Pulmonary artery endothelial cell (primary cell): ENCODE measurements at places on chromosomes 7 and 10. TPM values are rescaled to one million over a fixed set of nuclear protein-coding genes. Genes with fewer than 3 reads are reported as not detected.

ZNF485 gene
- 2.0 and 2.5 TPM in 2 replicates for total RNA-seq

LRIT1 gene
- total RNA-seq: not detected in 2 replicates

TBXAS1 gene
- 8.1 and 10.6 TPM in 2 replicates for total RNA-seq

PRPS1L1 gene
- not detected in 2 replicates for total RNA-seq

MMP21 gene
- 0.07 TPM in 1 of 2 replicates, not detected in the other for total RNA-seq

ACBD7 gene
- total RNA-seq: 2.6 and 3.1 TPM in 2 replicates

AFAP1L2 gene
- total RNA-seq: 1.3 and 7.3 TPM in 2 replicates

H2BK1 gene
- total RNA-seq: not detected in 2 replicates

MBL2 gene
- total RNA-seq: not detected in 2 replicates
